ENCODE measurements at places on chromosomes 5 and 9.

DNA sequence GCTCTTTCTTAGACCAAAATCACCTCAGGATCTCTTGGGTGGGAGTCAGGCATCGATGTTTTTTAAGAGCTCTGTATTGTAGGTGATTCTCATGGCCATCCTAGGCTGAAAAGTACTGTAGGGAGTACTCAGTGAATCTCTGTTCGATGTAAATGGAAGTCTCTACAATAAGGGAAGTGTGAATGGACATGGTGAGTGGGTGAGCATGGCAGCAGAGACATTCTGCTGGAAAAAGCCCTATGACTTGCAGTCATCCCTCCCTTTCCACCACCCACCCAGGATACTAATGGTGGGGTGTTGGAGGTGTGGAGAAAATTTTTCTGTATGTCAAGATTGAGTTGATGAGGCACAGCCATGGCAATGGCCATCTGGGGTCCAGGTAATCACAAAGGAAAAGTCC lies 30.9 kb downstream of the ZNF366 start:
- DNase-seq, result no peak

- DNase-seq, result peak; percentile 91
These were observed at the start of the genes PRELID1 and RAB24 for GRCh38 chr5:177303121-177303924. PRELID1 (plus strand) TSS chr5:177303799; CDS start chr5:177303986, 187 bp downstream. RAB24 (minus strand) TSS chr5:177303719; CDS start chr5:177303288, 431 bp downstream.

GRCh38 chr9:25003686-25004085 lies 458.0 kb upstream of the IZUMO3 start:
- no peak for DNase-seq

- DNase-seq, result no peak
These were observed 18.4 kb downstream of the OGN start for GRCh38 chr9:92385953-92386352.

GRCh38 chr9:98108531-98109031 lies 10.4 kb downstream of the TRIM14 start:
- no peak for DNase-seq

DNA sequence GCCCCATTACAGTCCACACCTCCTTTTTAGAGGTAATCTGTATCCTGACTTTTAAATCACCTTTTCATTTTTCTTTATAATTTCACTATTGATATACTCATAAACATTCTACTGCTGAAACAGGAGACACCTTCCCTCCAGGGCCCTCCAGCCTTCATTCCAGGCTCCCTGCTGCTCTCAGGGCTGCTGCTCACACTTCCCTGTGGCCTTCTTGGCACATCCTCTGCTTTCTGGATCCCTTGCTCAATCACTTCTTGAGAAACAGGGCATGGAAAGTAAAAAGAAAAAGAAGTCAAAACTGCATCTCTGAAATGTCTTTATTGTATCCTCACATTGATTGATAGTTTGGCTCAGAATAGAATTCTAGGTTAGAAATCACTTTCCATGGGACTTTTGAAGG lies 19.3 kb upstream of the WNT8A start:
- DNase-seq, result no peak

DNA sequence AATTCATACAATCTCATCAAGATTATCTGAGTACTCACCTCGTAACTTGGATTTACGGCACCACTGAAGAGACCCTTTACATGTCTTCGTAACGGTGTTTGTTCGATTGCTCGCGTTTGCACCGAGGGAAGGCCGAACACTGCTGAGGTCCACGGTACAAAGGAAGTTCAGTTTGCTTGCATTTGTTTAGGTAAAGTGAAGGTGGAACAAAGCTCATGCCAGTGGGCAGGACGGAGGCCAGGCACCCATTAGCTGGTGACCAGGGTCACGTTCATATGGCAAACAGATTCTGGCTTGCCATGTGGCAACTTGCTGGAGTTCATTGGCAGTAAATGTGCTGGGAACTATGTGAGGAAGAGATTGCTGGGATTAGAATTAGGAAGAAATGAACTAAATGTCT lies 164.8 kb downstream of the MACROH2A1 start:
- DNase-seq, result no peak

DNA sequence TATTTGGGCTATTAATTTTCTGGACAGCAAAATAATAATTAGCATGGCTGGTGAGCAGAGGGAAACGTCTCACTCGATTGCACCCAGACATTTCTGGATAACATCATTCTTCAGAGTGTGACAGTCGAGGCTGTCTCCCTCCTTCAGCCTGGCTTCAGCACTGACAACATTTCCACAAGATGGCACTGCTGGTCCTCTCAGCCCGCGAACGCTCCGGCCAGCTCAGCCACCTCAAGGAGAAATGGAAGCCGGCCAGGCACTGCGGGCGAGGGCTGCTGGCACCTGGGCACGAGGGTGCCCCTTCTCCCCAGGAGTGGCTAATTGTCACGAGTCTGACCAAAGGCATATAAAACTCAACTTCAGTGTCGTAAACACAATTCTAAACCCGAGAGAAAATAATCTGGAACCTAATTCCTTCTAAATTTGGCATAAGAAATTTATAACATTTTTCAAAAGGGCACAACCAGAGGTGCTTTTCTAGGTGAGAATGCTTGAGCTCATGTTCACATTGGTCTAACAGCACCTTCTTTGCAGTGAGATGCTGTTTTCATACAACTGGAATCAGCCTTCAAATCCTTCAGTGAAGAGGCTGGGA lies 65.9 kb downstream of the DAP start:
- DNase-seq, result no peak

DNA sequence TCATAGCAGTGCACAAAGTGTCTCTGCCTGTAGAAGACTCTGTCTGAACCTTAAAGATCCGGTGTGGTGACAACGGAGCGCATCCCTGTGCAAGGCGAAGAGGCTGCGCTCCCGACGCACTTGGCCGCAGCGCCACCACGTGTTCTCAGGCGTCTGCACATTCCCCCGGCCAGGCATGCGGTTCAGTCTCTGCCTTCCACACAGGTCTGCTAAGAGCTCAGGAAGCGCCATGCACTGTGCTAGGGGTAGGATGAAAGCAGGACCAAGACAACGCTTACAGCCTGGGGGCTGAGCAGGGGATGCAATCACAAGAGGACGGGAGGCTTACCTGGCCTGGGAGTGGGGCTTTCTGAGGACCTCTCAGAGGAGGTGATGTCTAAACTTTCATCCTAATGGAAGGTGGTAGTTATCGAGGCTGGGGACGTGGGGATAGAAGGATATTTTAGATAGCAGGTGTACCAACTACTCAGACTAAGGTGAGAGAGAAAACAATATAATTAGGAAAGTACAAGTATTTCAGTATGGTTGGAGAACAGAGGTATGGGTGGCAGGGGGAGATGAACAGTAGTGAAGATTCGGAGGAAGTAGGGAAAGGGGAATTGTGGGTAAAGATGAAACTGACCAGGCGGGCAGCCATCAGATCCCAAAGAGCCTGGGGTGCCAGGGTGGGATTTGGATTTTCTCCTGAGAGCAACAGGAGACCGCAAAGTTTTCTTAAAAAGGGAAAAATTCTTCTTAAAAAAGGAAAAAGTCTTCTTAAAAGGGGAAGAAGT lies 13.3 kb downstream of the CAPSL start:
- DNase-seq, result peak; percentile 83

DNA sequence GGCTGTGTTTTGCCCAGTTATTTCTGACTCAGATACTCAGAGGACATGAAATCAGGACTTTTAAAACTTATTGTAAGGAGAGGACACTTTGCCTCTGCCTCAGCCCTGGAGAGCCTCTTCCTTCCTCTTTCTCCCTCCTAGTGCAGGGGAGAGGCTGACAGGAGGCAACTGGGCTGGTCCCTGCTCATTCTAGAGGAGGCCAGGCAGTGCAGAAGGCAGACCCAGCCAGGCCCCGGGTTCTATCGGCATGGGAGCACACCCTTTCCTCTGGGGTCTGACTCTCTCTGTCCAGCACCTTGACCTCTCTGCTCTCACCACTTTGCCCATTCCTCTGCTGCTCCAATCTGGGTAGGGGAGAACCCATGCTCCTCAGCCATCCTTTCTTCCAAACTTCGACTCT lies 16.0 kb upstream of the SMIM32 start:
- DNase-seq, result no peak

GRCh38 chr5:177086654-177087397 lies at the start of gene FGFR4:
FGFR4 (plus strand) TSS chr5:177086915; CDS start chr5:177089603, 2,688 bp downstream.
- DNase-seq, result peak; percentile 50

Measured in activated T-cell treated with anti-CD3 and anti-CD28 coated beads for 48 hours (primary cell).